ENCODE measurements at places on chromosomes 5 and 9.

GRCh38 chr5:59587489-59588337, 305.8 kb downstream of the PDE4D start:
- no peak for DNase-seq

- DNase-seq = no peak
Measured at GRCh38 chr5:103744159-103744558, 181.6 kb upstream of the NUDT12 start.

GRCh38 chr9:110579034-110579861, at the start of gene SVEP1:
SVEP1 (minus strand) TSS chr9:110579741; CDS start chr9:110579543, 198 bp downstream.
- DNase-seq = no peak

DNA sequence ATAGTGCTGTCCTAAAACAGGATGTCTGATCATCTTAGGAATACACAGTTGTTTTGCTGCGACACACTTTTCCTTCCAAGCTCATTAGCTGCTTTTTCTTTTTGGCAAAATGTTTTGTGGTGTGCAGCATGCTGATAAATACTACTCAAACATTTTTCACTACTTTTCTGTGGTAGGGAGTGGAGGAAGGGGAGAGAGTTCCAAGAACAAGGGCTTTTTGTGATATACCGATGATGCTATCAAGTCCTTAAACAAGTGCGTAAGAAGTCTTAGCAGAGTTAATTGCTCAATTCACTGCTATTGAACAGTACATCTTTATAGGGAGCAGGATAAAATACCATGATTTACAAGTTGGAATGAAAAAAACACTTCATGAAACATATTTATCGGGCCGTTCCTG, 23.6 kb upstream of the TEK start:
- DNase-seq = no peak

DNA sequence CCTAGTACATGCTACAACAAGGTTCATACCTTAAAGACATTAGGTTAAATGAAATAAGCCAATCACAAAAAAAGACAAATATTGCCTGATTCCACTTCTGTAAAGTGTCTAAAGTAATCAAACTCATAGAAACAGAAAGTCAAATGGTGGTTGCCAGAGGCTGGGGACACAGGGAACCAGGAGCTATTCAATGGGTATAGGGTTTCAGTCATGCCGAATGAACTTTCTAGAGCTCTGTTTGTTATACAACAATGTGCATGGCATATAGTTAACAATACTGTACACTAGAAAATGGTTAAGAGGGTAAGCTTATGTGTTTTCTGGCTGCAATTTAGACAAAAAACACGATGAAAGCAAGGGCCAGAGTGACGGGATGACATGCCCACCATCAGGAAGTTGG, 70.8 kb upstream of the EGFLAM start:
- no peak for DNase-seq

GRCh38 chr5:9059920-9060691, 485.8 kb downstream of the SEMA5A start:
- no peak for DNase-seq

DNA sequence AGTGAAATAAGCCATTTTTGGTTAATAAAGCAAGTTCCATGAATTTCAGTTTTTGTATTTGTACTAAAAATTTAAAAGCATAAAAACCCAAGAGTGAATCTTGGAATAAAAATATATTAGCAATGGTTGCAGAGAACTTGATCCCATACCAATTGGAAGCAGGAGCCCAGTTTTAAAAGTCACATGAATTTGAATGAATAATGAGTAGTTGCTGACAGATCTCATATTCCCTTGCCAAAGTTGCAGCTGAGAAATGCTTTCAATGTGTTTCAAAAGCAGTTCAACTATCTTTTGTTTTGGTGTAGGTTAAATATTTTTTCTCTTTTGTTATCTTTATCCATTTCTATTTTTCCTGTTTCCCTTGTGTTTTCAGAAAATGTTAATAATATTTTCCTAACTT, 818.6 kb downstream of the CDH18 start:
- no peak for DNase-seq

DNA sequence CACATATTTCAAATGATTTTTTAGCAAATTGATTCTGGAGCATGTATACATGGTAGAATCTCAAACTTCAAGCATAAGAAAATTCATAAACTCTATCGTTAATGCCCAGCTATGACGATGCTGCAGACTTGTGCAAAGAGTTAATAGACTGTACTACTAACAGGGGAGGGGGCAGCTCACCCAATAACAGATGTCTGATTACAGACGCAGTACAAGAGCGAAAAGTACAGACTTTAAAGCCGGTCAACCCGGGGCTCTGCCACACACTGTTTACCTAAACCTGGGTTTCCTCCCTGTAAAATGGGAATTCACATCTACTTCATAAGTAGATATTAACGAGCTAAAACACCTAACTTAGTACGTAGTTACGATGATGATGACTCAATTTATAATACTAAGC, 651 bp downstream of the TRIM23 start:
- DNase-seq = no peak

GRCh38 chr5:56412601-56413379, 179.7 kb upstream of the ANKRD55 start:
- no peak for DNase-seq

- no peak for DNase-seq
Measured at GRCh38 chr9:130444565-130445221, at the start of gene ASS1. ASS1 (plus strand) TSS chr9:130444961; CDS start chr9:130452229, 7,268 bp downstream.

GRCh38 chr5:6522331-6522730, 73.7 kb downstream of the UBE2QL1 start:
- no peak for DNase-seq

- no peak for DNase-seq
Measured at GRCh38 chr5:172102913-172103626, 85.0 kb downstream of the STK10 start.

DNA sequence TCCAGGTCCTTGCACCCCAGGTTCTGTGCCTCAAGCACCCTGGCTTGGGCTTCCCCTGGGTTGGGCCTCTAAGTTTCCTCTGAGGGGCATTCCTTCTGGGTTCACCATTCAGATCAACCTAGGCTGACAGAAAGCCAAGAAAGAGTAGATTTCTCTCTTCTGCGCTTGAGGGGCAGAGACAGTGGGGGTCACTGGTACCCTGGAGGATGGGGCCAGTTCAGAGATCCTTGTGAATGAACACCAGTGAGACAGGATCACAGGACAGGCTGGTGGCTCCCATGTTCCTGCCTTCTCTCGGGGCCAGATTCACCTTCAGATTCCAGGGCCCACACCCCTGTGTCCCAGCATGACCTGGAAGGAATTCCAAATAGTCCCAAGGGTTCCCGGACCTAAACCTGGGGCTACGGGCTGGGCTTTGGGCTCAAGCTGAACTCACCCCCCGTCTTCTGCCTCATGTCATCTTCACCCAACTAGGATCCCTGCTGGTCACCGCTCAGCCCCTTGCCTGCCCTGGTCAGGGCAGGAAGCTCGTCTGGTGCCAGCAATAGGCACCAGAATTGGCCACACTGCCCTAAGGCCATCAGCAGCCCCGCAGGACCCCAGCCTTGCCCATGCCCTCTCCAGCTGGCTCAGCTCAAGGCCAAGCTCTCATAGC, 91.8 kb upstream of the MVB12B start:
- no peak for DNase-seq

DNA sequence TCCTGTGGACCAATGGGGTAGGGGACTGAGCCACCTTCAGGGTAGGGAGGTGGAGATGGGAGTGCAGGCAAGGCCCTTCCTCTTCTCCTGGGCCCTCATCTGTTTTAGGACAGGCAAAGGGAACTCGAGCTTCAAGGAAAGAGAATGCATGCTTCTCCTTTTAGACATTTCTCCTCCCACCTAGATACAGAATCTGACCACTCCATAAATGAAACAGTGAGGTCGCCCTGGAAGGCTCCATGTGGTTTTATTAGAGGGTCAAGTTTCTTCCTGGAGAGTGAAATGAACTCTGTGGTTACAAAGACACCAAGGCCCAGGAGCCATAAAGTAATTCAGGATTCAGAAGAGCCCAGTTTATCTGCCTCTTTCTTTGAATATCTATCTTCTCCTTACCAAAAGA, 14.9 kb downstream of the LHFPL2 start:
- no peak for DNase-seq

GRCh38 chr5:180070756-180071530, 616 bp downstream of the RNF130 start:
- no peak for DNase-seq

DNA sequence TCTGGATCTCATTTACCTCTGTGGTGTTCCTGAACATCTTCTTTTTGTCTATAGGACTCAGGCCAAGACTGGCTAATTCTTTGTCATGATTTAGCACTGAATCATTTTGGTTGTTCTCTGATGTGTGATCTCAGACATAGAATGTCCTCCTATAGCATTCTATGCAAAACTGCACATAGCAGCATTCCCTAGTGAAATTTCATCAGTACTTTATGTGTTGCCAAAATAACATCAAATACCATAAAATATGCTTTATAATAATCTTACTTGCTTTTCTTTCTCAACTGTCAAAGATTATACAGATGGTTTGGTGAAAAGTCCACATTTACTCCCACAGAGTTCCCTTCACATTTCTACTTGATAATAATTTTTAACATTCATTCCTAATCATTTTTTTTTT, 115.7 kb upstream of the MPDZ start:
- no peak for DNase-seq

DNA sequence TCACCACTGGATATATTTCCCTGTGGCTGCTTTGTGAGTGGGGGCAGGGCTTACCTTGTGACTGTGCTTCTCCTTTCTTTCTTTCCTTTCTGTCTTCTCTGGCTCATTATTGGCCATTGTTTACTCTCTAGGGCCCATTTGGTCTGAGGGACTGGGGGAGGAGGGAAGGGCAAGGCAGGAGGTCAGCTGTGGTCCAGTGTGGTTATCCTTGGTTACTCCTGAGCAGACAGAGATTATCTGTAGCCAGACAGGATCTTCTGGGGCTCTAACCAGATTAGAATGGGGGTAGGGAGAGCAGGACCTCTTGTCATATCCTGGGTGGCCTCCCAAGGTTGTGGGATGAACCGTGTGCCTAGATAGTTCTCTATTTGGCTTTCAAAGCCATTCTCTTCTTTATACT, 71.2 kb downstream of the ANKRD55 start:
- no peak for DNase-seq

- DNase-seq = no peak
Measured at GRCh38 chr9:134846699-134847098, 33.9 kb upstream of the FCN2 start.

GRCh38 chr5:78985116-78985724, at the start of gene ARSB:
ARSB (minus strand) TSS chr5:78985310; CDS start chr5:78985248, 62 bp downstream.
- peak; percentile 15 for DNase-seq

DNA sequence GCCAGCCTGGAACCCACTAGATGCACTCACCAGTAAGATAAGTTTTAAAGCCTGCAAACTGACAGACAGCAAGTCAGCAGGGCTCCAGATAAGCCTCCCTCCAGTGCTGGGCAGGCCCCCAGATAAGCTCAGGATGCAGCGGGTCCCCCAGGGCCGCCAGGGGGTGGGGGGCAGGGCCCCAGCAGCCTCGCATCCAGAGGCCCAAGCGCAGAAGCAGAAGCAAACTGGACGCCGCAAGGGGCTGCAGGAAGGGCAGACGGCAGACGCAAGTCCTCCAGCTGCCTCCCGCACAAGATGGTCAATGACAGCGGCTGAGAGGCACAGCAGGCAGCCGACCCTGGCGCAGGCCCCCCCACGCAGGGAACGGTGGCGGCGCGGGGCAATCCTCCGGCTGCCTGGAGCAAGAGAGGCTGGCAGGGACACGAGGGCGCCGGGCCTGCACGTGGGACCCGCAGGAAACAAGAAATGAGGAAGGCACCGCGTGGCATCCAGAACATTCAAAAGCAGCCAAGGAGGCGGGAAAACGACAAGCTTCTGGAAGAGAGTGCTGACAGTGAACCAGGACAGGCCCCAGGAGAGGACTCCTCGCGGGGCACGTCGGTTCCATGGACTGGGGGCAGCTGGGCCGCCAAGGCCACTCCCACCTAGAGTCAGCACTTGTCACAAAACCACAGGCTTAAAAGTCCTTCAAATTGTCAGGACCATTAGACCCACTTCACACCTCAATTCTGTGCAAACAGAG, 49.8 kb downstream of the ROR2 start:
- DNase-seq = no peak

DNA sequence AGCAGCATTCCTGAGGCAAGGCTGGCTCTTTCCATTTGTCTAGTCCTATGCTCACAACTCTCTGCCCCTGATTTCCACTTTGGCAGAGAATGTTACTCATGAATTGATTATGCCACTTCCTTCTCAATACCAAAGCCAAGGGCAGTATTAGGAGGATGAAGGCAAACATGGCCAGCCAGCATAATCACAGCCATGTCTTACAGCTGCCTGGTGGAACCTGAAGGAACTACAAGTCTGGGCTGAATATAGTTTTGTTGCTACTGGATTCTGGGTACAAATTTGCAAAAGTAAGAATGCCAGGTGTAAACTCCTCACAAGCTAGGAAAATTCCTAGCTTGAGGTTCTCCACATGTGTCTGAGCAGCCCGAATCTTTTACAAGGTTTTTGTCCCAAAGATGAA, 4.2 kb downstream of the SIL1 start:
- DNase-seq = no peak

DNA sequence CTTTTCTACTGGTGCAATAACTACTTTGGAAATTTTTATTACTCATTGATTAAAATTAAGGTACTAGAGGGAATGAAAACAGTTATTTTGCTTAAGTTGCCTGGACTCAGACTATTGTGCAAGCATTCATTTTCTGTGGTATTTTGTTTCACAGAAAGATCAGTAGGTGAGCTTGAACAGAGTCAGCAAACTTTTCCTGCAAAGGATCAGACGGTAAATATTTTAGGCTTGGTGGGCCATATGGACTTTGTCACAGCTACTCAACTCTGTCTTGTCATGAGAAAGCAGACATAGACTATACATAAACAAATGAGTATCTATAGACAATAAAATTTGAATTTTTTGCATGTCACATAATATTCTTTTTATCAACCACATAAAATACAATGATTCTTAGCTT, 1036.4 kb downstream of the NR2F1-AS1 start:
- no peak for DNase-seq

DNA sequence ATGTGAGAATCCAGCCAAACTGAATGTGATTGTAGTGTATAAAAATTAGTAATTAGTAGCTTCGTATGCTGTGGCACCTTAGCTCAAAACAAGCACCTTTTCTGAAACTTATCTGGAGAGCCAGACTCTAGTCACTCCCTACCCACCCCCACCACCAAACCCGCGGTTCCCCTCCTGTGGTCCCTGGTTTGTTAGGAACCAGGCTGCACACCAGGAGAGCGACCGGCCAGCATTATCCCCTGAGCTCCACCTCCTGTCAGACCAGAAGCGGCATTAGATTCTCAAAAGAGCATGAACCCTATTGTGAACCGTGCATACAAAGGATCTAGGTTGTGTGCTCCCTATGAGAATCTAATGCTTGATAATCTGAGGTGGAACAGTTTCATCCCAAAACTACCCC, 498.6 kb downstream of the CHSY3 start:
- DNase-seq = no peak

GRCh38 chr5:109589986-109590385, 99.7 kb upstream of the MAN2A1 start:
- no peak for DNase-seq

DNA sequence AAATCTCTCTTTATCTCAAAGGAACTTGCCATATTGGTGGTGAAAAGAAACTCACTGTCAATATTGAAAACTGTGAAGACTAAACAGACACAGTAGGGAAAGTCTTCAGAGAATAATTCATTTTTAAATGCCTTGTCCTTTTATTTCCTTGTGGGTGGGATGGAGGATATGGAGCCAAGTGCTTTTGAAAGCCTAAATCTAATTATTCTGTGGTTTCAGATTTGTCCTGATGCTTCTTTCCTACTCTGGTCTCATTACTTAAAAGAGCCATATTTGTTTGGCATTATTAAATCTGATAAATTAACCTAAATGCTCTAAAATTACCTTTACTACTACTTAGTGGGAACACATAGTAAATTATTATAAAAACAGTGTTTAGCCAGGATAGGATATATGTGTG, 258.3 kb upstream of the EFNA5 start:
- no peak for DNase-seq

Data from activated CD4-positive, CD25-positive, alpha-beta regulatory T cell (primary cell).